Omental fat pad (tissue), 4 donors: ENCODE measurements at places on chromosomes 3 and 15. TPM values are rescaled to one million over a fixed set of nuclear protein-coding genes. Genes with fewer than 3 reads are reported as not detected.
A peak's percentile ranks its signal among the peaks of the same experiment; 100 is the strongest.

DNA sequence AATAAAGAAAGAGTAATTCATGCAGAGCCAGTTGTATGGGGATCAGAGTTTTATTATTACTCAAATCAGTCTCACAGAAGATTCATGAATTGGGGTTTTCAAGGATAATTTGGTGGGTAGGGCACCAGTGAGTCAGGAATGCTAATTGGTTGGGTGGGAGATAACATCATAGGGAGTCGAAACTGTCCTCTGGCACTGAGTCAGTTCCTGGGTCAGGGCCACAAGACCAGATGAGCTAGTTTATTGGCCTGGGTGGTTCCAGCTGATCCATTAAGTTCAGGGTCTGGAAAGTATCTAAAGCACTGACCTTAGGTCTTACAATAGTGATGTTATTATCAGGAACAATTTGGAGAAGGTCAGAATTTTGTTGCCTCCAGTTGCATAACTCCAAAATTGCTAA is 998.6 kb upstream of the EPHA6 start:
- DNase-seq, result peak; percentile 22

- no peak for DNase-seq
These were observed 57.5 kb downstream of the FLNB start for GRCh38 chr3:58065700-58066167.

DNA sequence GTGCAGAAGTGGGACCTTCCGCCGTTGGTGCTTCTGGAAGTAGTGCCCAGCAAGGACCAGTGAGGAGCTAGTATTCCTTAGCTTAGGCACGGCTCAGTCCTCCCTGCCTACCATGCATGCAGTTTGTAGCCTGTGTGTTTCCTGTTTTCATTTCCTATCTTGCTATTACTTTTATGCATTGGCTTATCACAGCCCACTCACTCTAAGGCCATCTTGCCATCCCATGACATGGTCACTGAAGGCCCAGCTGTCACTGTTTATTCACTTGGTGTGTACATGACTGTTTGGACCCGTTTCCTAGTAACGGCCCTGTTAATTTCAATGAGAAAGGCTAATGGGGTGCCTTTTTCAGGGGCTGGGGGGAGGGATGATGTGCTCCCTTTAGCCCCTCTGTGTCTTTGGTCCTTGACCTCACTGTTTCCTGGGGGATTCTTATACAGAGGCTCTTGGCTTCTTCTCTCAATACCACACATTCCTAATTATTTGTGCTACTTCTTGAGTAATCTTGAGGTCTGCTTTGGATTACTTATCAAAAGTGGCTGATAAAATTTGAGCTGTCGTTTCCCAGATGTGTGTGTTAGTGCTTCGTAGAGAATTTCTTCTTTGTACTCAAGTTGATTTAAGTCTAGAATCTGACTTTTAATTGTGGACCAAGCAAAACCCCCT is 24.5 kb upstream of the TRAK1 start:
- no peak for DNase-seq

- DNase-seq, result no peak
These were observed 203.8 kb upstream of the CD96 start for GRCh38 chr3:111338059-111338698.

GRCh38 chr3:48409291-48410201 is 20.3 kb downstream of the PLXNB1 start:
- peak; percentile 10 for DNase-seq

DNA sequence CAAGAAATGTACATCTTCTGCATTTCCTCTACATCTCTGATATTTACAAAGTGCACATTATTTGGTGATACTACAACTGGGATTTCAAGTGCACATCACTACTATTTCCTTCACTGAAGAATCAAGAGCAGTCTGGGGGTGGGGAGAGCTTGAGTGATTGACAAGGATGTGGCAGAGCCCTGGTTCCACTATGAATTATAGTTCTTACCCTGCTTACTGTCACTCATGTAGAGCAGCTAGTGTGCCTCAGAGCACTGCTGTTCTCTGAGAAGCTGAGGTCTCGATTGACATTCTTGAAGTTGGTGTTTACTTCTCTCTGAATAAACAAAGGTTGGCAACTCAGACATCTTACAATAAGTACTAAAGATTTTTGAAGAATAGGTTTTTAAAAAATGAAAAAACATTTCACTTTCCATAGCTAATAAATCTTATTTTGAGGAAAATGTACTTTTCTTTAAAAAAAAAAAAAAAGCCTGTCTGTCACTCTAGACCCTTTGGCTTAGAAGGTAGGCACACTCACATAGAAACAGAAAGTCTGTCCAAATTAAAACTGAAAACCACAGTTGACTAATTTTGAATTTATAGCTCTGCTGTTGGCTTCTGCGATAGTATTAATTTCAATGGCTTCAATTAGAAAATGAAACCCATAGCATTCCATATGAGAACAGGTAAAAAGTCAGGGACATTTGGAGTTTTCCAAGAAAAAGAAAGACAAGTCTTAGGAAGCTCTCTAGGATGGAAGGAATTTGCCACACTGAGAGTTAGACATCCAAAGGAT is 5.6 kb downstream of the GREM1 start:
- no peak for DNase-seq

- DNase-seq, result no peak
These were observed 23.6 kb upstream of the CAV3 start for GRCh38 chr3:8709801-8710507.

GRCh38 chr3:22979581-22979980 is 223.5 kb upstream of the UBE2E2 start:
- no peak for DNase-seq

Gene RAB6B
- 3.1 TPM for total RNA-seq

GRCh38 chr3:74200952-74201351 is 413.5 kb downstream of the CNTN3 start:
- no peak for DNase-seq

DNA sequence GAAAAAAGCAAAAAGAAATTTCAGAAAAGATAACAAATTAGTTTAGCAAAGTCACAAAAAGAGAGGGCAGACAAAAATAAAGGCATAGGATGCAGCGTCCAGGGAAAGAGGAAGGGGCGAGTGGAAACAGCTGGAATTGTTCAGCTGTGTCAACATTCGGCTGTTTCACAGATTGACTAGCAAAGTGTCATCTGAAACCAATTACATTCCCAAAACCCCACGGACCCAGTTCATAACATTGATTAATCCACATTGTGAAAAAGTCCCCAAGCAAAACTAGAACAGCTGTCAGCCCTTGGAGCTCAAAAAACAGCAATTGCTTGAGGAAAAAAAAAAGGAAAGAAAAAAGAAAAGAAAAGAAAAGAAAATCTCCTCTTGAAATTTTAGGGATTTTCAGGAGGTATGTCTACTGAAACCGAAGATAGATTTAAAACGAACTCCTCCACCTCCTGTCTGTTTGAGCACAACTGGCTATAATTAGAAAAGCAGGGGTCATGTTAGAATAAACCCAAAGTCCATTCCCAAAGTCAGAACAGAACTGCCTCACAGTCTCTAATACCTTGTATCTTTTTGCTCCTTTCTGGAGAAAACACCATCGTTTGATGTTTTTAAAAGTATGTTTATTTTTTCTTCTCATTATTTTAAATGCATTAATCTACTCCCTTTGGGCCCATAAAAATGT is 159.6 kb downstream of the RORA start:
- no peak for DNase-seq

- DNase-seq, result no peak
These were observed 94.6 kb upstream of the LPP start for GRCh38 chr3:188059351-188059750.

DNA sequence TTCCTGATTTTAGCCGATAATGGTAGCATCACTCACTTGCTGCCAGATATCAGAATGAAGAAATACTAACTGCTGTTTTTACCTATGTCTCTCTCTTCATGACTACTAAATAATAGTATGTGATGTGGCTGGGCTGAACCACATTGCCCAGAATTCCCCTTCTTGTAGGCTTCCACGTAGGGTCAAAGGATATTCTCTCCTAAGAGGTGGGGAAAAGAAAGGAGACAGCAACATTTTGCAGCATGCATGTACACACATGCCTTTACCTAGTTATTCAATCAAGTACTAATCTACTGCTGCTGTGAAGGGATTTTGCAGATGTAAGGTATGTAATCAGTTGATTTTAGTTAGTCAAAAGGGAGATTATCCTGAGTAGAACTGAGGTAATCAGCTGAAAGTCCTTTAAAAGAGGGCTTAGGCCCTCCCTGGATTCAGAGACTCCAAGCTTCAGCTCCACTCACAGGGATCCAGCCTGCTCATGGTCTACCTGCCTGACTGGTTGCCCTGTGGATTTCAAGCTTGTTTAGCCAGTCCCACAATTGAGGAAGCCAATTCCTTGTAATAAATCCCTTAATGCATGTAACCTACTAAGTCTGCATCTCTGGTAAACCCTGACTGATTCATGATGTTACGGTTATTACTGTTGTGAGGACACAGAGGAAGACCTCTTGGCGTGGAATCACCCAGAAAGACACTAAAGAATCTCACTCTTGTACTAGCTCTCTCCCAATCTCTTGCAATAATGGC is 20.4 kb downstream of the PLD1 start:
- no peak for DNase-seq

- no peak for DNase-seq
These were observed 356.2 kb downstream of the RBMS3 start for GRCh38 chr3:29637068-29637467.

DNA sequence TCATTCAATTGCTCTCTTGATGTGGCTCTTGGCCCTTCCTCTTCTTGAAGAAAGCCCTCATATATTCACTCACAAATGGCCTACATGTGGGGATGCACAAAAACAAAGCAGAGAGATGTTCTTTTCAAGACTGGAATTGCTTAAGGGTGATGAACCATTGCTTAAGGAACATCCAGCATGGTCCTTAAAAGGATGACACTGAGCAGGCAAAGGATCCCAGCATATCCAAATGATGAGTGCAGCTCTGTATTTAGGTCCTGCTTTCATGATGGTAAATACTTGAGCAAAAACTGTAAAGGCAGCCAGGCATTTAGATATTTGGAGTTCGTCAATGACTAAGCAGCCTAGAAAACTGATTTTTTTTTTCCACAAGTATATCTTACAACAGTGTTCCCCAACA is 173.8 kb upstream of the ARRDC4 start:
- DNase-seq, result no peak

GRCh38 chr3:71785532-71786216 is 726 bp upstream of the PROK2 start:
- DNase-seq, result no peak

Gene ZNF639
- 33.9 TPM for total RNA-seq
